ENCODE measurements at places on chromosomes 2 and 18.

GRCh38 chr2:127093648-127094210 is 13.2 kb downstream of the BIN1 start:
- DNase-seq, result no peak

DNA sequence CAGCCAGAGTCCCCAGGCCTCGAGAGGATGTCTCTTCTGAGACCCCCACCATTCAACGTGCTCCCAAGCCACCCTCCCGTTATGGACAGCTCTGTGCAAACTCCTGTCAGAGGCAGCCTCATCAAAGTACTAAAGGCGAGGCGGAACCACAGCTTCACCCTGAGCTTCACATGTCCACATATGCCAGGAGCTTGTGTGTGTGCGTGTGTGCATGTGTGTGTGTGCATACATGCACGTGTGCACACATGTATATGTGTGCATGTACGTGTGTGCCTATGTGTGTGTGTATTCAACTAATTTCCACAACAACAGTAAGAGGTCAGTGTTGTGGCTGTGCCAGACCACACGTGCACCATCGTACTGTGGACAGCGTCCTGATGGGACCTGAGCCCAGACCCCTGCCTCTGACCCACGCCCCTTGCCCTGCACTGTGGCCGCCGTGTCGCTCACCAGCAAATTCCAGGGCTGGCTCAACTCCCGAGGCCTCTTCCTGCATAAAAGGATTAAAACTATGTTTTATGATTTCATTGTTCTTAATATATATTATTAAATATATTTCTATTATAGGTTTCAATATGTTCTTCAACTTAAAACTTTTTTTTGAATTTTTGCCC is 444.8 kb downstream of the EIPR1 start:
- no peak for DNase-seq

DNA sequence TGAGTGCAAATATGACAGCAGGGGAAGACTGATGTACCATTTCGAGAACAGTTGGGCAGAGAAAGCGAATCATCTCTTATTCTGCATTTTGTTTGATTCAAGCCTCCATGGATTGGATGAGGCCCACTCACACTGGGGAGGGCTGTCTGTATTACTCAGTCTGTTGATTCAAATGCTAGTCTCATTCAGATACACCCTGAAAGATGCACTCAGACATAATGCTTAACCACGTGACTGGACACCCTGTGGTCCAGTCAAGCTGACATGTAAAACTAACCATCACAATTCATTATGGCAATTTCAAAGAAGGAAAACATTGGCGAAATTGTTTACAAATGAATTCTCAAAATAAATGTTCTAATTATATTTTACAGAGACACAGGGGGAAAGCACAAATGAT is 1210.2 kb downstream of the DPP10 start:
- DNase-seq, result no peak

GRCh38 chr2:173058673-173059072 is 17.0 kb upstream of the MAP3K20 start:
- no peak for DNase-seq

All from thyroid gland (tissue), 4 donors.